ENCODE measurements at places on chromosomes 11 and 22.
A peak's percentile ranks its signal among the peaks of the same experiment; 100 is the strongest.

GRCh38 chr22:17973217-17973616, 51.1 kb downstream of the MICAL3 start:
- DNase-seq: no peak

GRCh38 chr11:83127310-83127637, 29.7 kb upstream of the PCF11 start:
- DNase-seq: no peak

- DNase-seq: no peak
Observed at GRCh38 chr11:8368194-8368593, 104.5 kb upstream of the LMO1 start.

DNA sequence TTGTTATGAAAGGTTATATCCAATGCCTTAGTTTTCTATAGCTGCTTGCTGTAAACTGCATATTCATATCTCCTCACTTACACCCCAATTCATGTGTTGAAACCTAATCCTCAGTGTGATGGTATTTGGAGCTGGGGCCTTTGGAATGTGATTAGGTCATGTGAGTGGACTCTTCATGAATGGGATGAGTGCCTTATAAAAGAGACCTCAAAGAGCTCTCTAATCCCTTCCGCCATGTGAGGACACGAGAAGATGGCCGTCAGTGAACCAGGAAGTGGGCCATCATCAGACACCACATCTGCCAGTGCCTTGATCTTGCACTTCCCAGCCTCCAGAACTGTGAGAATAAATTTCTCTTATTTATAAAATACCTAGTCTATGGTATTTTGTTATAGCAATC, 79.3 kb downstream of the CYP2R1 start:
- DNase-seq: no peak

- DNase-seq: no peak
Observed at GRCh38 chr11:22543261-22543660, 82.4 kb downstream of the FANCF start.

GRCh38 chr11:74570266-74571061, 21.9 kb upstream of the POLD3 start:
- peak; percentile 46 for DNase-seq

GRCh38 chr22:46798366-46799350, 36.2 kb downstream of the TBC1D22A start:
- DNase-seq: peak; percentile 90

GRCh38 chr11:1029654-1030053, 6.9 kb downstream of the MUC6 start:
- no peak for DNase-seq

DNA sequence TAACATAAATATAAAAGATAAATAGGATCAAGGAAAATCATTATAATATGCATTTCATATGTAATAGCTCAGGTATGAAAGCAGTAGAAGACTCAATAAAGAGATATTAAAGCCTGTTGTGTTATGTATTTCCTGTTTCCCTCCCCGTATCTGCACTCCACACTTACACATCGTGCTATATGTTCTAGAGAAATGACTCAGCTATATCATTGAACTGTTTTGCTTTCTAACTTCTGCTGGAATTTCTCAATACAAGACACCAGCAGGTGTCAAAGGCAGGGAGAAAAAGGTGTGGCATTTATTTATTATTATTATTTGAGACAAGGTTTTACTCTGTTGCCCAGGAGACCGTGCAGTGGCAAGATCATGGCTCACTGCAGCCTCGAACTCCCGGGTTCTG, 842.8 kb upstream of the CNTN5 start:
- DNase-seq: no peak

GRCh38 chr11:36328966-36329673, 33.0 kb downstream of the PRR5L start:
- no peak for DNase-seq

DNA sequence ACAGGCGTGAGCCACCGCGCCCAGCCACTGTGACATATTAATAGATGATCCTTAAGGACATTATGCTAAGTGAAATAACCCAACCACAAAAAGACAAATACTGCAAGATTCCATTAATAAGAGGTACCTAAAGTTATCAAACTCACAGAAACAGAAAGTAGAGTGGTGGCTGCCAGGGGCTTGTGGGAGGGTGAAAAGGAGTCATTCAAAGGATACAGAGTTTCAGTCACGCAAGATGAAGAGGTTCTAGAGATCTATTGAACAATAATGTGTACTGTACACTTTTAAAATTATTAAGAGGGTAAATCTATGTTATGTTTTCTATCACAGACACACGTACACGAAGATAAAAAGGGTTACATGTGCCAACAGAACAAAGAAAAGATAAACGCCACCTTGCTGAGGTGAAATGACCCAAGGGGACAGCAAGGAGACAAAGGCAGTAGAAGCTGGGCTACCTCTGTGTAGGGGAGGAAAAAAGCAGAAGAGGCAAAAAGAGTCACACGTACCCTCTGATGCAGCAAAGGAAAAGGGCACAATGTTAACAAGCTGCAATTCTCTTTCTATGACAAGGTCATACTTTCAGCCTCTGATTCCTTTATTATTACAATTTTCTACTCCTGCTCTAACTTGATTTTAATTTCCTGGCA, 65.3 kb downstream of the AMBRA1 start:
- no peak for DNase-seq

GRCh38 chr22:19035474-19036228, 86.6 kb downstream of the DGCR2 start:
- peak; percentile 53 for DNase-seq

GRCh38 chr22:47192651-47193437, 430.4 kb downstream of the TBC1D22A start:
- DNase-seq: no peak

- DNase-seq: peak; percentile 27
Observed at GRCh38 chr11:44564670-44565210, 723 bp upstream of the CD82 start.

GRCh38 chr11:66904561-66904960, 47.7 kb downstream of the LRFN4 start:
- DNase-seq: no peak

DNA sequence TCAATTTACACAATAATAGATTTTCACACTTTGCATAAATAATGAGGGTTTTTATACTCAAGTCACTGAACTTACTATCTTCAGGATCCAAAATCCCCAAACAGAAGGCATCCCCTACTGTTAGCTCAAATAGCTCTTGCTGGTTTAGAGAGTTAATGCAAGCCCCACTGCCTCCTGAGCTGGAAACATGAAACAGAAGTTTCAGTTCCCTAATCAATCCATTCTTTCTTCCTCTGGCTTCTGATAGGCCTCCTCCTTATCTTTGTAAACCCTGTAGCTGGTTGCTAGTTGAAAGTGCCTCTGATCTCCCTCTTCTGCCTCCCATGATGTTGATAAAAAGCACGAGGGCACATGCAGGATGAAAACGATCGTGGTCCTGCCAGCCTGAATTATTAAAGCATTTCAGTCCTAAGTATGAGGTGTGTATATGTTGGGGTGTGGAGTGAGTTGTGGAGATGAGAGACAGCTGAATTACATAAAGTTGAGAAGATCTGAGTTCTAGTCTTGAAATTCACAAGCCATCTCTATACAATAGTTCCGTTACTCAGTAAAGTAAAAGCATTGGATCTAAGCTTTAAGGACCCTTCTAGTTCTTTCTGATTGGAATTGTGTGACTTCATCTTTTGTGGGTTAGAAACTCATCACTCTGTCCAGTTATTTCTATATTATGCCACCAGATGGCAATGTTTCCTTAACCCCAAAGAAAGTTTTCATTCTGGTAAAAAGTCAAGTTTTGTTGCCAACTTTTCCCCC, 35.0 kb upstream of the EHF start:
- DNase-seq: no peak

DNA sequence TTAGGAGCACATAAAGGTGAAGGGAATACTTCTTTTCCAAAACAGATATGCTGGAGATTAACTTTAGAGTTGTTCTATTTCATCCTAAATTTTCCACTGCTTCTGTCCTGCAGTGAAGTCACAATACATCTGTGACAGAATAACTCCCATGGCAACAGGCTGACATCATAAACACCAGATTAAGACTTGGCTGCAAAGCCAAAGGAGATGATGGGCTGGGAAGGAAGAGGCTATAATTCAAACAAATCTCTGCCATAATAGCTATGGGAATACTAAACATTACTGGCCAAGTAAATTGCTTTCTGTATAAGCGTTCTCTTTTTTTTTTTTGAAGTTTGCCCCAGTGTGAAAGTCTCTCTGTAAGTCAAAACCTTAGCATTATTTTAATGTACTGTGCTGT, 107.7 kb downstream of the CADM1 start:
- DNase-seq: no peak

DNA sequence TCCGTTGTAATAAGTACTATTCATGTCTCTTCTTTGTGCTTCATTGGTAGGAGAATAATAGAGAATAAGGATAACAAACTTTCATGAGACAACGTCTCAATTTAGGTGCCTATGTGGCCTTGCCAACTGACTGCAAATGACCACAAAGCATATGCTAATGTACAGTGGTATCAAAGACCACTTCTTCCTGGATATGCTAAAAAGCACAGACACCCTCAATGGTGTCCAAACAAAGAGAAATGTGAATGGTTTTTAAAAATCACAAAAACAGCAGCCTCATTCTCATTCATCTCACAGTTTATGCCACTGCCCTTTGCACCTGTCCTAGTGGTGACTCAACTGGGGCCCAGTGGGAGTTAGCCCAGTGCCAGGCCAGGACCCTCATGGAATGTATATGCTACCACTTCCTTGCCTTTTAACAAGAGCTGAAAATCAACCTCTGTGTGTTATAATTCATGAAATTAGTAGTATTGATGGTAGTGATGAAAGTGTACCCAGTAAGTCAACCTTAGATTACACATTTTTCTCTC, 65.2 kb upstream of the MTMR2 start:
- DNase-seq: no peak

GRCh38 chr11:19795082-19795481, 82.4 kb downstream of the NAV2 start:
- no peak for DNase-seq

DNA sequence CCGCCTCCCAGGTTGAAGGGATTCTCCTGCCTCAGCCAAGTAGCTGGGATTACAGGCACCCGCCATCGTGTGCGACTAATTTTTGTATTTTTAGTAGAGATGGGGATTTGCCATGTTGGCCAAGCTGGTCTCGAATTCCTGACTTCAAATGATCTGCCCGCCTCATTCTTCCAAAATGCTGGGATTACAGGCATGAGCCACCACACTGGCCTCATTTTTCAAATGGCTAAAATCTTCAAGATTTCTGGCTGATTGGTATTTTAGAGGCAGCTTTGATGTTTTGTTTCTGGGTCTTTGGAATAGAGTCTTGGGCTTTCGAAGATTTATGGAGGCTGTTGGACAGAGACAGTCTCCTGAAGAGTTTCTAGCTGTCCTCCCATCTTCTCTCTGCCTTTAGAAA, 5.8 kb upstream of the SLC3A2 start:
- DNase-seq: no peak

DNA sequence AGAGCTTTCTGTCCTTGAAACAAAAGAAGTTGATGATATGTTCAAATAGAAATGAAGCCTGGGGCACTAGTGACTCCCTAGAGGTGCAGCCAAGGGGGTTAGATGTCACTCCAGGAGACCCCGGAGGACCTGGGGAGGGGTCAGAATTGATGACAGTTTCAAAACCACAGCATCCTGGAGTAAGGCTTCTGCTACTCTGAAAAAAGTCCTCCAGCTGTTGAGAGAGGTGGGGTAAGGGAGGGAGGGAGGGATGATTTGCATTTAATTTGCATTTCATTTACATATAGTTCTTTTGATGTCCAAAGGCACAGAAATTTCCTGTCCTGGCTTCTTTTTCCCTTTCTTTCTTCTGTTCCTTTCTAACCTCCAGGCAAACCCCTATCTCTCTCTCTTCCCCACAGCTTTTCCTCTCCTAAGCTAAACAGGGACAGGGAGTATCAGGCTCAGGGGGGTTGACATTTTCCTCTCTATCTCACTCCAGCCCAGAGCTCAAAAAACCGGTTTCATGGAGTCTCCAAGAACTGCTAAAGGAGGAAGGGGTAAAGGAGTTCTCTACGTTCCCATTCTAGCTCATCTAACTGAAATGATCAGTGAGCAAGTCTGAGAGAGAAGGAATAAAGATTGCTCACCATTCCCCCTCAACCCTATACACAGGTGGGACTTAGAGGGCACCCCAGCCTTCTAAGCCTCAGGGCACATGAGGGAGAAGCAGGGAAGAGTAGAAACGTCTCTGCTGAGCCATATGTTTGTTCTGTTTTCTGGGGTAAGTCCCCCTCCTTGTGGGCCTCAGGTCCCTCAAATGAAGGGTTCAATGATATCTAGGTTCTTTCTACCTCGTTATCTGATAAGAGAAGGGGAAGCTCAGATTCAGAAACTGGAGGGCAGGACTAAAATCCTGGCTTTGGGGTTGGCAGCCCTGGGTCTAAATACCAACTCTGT, 3.5 kb upstream of the POU2F3 start:
- no peak for DNase-seq

DNA sequence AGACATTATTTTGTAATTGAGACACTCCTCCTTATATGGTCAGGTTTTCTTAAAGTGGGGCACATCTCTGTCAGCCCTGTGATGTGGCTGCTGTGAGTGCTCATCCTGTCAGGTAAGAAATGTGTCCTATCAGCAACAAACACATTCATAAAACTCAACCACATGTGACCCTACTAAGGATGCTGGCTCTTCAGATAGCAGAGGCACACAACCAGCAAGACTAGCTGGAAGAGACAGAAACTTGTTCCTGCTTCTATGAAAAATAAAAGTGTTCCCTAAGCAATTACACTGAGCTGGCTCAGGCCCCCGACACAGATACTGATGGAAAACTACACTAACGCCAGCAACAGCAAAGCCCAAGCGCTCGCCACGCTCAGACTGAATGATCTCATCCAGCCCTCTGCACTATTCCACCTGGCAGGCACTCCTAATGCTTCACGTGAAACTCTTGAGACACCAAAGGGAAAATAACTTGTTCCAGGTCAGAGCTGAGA, 49.8 kb upstream of the CYP2D6 start:
- no peak for DNase-seq

DNA sequence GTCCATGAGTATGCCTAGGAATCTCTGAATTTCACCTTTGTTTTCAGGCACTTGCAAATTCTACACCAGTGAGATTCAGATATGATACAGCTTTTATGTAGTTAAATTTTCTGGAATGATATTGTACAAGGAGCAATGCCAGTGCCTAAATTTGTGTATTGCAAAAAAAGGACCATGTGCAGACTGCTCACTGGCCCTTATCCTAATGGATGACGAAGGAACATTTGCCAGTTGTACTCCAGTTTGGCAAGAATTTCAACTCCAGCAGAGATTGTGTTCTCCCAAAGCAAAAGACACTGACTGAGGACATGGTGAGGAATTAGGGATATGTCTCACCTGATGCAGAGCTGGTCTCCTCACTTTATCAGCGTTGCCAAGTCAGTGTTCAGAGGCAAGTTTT, 8.6 kb downstream of the NAT10 start:
- DNase-seq: no peak
